ENCODE measurements at places on chromosomes 16 and 17.
A peak's percentile ranks its signal among the peaks of the same experiment; 100 is the strongest.

GRCh38 chr16:64138621-64139020, 983.2 kb downstream of the CDH11 start:
- DNase-seq: no peak

GRCh38 chr16:8963010-8963820, 491 bp downstream of the USP7 start:
- no peak for DNase-seq

DNA sequence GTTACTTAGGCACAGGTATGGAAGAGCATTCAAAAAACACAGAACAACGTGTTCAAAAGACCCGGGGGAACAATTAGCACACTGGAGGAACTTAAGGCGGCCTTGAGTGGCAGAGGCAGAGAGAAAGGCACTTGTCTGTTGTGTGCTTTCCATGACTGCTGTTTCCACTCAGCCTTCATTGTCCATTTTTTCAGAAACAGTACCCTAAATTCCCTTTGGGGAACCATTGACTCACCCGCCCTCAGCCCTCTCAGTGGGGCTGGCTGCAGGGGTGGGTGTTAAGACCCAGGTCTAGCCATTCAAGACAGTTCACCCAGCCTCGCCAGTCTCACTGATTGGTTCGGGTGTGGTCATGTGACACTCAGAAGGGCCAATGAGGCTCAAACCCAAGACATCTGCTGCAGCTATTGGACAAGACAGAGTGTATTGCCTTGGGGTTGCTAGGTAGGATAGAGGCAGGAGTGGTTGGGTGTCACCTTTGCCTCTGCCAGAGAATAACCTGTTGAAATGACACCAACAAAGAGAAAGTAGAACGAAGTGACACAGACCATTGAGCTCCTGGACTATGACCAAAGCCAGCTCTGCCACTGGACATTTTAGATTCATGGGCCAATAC, 19.6 kb upstream of the CEP20 start:
- DNase-seq: peak; percentile 57

DNA sequence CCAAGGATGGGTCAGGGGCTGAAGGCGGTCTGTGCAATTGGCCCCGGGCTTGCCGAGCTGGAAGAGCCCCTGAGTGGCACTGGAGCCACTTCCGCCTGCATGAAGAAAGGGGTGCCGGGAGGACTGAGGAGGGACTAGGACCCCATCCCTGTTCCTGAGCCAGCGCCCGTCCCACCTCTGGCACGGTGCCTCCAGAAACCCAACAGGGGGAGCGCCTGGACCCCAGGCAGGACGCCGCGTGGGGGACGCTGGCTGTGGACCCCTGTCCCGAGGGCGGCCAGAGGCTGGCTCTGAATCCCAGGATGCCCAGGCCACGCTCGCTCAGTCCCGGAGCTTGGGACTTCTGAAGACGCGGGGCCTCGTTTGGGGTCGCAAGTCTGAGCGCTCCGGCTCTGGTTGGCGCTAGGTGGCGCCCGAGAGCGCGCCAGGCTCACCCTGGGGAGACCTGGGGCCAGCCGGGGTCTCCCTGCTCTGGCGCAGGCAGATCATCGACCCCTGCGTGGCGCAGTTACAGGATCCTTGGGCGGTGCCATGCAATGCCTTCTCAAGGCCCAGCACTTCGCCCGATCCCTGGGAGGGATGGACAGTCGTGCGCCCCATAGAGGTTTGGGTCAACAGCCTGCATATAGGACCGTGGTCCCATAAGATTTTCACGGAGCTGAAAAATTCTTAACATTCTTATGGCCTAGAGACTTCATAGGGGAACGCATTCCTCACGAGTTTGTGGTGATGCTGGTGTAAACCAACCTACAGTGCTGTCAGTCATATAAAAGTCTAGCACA, 58.5 kb upstream of the CREBBP start:
- peak; percentile 78 for DNase-seq

DNA sequence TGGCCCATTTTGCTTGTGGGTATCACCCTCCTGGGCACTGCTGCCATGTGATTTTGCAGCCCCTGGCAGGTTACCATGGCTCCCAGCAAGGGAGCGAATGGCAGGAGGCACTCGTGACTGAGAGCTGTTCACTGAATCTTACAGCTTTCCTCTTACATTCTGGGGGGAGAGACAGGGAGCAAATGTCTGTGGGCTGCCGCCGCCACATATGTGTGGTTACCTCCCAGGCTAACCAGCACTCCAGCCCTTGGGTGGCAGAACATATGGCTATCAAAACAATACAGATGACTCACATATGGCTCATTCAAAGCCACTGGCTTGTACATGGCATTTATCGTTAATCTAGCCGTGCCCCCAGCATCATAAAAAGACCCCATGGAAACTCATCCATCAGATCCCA, 19.8 kb downstream of the GTF3C1 start:
- no peak for DNase-seq

DNA sequence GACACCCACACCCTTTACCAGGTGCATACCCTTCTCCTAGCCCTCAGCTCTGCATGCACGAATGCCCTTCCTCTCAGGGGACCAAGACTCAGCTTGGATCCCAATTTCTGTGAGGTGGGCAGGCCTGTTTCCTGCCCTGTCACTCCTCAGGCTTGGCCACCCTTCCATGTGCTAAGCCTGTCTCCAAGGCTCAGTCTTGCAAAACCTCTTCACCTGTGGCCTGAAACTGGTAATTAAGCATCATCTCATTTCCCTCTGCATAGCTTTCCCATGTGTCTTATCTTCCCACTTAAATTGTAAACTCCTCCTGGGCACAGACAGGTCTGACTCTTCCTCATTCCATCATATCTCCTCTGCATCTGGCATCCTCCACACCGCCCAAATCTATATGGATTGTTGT, 31.0 kb upstream of the SMPD3 start:
- no peak for DNase-seq

GRCh38 chr17:35578197-35578928, at the start of gene PEX12:
Gene PEX12 (minus strand): TSS chr17:35578571. CDS start chr17:35578021, 550 bp downstream.
- peak; percentile 88 for DNase-seq

GRCh38 chr16:23353440-23353839, 51.3 kb downstream of the SCNN1B start:
- no peak for DNase-seq

DNA sequence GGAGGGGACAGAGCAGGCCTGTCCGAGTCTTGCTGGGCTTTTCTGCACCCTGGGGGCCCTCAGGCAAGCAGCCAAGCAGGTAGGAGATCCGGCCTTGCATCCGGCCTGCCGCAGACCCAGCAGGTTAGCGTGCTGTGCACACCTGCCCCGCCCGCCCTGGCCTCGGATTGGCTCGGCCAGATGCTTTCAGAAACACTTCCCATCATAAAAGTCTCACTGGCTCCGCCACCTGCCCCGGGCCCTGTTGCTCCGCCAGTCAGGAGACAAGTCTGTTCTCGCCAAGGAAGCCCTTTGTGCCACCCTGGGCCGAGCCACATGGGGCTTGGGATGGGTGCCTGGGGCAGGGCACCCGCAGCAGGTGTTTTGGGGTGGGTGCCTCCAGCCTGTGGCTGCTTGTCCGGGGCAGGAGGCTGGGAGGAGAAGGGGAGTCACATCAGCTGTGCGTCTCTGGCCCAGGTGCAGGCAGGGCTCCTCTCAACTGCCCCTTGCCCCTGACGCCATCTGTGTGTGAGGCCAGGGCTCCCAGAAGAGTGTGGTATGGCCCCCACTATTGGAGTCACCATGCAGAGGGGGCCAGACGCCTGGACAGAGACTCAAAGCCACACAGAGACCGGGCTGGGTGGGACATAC, 228.2 kb upstream of the GSE1 start:
- DNase-seq: no peak

DNA sequence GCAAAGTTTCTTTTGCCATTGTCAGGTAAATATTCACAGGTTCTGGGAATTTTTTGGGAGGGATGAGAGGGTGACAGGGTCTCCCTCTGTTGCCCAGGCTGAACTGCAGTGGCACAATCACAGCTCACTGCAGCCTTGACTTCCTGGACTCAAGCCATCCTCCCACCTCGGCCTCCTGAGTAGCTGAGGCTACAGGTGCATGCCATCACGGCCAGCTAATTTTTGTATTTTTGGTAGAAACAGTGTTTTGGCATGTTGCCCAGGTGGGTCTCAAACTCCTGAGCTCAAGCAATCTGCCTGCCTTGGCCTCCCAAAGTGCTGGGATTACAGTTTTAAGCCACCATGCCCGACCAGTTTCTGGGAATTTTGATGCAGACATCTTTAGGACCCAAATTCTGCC, 53.0 kb downstream of the IQCK start:
- DNase-seq: no peak

GRCh38 chr16:73216932-73217331, 169.0 kb upstream of the ZFHX3 start:
- no peak for DNase-seq

DNA sequence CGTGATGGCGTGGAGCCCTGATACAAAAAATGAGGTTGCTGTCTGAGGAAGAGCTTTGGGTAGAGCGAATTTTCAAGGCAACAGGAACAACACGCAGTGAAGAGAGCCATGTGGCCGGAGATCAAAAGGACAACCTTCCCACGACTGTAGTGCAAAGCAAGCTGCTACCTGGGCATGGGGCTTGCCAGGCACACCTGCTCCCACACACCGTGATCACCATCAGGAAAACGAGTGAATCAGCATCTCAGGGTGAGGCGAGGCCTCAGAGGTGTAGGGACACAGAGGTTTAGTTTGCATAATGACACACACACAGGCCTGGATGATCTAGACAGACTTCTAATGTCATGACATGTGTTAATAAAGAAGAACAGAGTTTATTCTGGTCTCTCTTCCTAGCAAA, 65.7 kb downstream of the PARN start:
- no peak for DNase-seq

GRCh38 chr17:32116937-32117336, 25.4 kb upstream of the RHOT1 start:
- no peak for DNase-seq

GRCh38 chr16:55302635-55303034, 21.4 kb upstream of the IRX6 start:
- no peak for DNase-seq

GRCh38 chr17:48541577-48542113, 3.3 kb downstream of the HOXB2 start:
- peak; percentile 62 for DNase-seq

DNA sequence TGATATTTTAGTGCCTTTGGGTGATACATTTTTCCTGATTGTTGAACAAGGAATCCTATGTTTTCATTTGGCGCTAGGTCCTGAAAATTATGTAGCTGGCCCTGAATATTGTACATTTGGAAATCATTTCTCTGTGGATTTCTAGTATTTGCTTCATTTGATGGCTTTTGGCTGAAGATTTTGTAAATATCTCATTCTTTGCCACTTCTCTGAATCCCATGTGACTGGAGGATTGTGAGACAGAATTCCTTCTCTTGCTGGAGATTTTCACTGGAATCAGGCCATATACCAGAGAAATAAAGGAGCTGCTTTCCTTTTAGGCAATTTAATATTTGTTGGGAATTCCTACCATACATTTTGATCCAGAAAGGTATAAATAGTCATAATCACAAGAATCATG, 8.6 kb downstream of the KRT28 start:
- no peak for DNase-seq

DNA sequence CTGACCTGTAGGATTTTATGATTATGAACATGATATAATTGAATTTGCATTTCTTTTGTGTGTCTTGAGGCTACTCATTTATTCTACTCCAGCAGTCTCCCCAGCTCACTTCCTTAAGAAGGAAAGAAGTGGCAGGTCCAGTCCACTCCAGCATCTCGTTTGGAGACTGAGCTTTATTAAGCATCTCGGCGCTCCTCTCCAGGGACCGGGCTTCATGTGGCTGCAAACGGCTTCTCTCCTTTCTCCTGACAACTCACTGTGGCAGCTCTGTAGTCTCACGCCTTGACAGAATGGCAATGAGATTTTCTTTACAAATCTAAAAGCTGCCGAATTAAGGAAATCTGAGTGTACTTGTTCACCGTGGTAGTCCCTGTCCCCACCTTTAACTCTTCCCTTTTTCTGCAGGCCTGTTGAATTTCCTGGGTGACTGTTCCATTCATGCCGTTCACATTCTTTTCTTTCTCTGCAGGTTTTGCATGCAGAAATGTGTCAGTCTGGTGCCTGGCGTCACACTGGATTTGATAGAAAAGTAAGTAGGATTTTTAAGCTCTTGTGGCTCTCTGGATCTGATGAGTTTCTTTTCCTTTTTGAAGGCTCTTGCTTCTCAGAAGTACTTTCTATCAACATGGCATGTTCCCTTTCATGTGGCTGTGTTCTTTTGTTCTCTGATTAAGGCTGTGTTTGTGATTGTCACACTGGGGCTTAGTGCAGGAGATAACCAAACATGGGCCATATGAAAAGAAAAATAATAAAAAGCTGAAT, 200.5 kb upstream of the CHMP6 start:
- no peak for DNase-seq

DNA sequence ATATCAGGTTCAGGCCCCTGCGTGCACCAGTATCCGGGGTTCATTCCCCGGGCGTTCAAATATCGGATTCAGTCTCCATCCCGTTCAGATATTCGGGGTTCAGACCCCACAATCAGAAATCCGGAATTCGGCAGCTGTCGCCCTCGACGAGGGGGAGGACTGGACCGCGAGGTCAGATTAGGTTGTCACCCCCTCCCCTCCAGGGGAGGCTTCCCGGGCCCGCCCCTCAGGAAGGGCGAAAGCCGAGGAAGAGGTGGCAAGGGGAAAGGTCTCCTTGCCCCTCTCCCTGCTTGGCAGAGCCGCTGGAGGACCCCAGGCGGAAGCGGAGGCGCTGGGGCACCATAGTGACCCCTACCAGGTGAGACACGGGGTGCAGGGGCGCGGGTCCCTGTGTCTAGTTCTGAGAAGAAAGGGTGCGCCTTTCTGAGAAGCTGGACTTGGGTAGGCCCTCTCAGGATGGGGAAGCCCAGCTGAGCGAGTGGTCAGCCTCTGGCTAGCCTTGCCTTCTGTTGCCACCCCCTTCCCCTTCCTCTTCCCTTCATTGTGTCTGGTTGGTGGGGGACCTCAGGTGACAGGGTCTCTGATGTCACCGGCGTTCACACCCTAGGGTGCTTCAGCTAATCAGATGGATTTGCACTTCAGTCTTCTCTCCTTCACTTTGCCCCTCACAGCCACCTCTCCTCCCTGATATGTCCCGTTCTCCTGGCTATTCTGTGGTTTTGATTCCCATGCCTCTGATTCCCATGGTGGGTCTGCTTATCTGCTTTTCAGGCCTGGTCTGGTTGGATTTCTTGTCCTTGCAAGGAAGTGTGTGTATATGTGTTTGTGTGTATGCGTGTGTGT, 844 bp downstream of the TAOK2 start:
- peak; percentile 40 for DNase-seq

DNA sequence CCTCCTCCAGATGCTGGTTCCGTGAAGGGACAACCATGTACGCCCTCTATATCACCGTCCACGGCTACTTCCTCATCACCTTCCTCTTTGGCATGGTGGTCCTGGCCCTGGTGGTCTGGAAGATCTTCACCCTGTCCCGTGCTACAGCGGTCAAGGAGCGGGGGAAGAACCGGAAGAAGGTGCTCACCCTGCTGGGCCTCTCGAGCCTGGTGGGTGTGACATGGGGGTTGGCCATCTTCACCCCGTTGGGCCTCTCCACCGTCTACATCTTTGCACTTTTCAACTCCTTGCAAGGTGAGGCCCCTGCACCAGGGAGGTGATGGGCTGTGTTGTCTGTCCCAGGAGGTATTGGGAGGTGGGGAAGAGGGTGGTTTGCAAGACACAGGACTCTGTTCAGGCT, 9.0 kb upstream of the DRC7 start:
- no peak for DNase-seq
